Inflammatory macrophage (primary cell): ENCODE measurements at places on chromosomes 16 and 17.

DNA sequence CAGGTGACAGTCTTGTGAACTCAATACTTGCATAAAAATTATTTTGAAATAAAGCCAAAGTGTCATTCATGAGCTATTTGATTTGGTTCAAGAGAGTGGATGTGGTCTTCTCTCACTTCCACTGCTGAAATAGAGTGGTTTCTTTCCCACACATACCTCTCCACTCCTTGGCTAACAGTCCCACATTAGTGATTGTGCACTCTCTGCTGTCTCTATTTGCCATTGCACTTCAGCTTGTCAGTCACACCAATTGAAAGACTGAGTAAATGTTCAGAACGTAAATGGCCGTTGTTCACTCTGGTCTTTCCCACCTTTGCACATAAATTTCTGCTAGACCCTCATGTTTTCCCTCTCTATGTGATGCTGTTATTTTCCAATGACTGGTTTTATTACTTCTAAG is 197.5 kb downstream of the FTO start:
- DNase-seq: no peak

DNA sequence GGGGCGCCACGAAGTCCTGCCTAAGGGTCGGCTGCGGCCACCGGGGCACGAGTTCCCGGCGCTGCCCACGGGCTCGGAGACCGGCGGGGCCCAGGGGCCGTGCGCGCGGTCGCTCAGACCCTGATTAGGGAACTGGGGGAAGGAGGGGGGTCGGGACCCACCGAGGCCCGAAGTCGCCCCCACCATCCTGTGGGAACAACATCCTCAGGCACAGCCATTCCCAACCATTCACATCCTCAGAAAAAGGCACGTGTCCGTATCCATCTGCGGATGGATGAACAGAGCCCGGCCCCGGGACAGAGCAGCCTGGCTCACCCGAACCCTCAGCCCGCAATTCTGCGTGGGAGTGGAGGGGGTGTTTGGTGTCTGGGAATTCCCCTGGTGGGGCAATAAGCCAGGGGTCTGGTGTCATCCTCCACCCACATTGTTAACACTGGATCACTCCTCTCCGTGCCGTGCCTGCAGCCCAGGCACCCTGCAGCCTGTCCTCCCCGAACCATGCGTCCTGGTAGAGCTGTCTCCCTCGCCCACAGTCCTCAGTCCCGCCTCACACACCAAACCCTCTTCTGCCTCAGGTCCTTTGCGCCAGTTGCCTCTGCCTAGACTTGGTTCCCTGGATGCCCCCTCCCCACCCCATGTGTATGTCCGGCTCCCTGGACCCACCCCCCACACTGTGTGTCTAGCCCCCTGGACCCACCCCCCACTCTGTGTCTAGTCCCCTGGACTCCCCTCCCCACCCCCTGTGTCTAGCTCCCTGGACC is 789 bp upstream of the CCDC57 start:
- DNase-seq: peak; percentile 97

DNA sequence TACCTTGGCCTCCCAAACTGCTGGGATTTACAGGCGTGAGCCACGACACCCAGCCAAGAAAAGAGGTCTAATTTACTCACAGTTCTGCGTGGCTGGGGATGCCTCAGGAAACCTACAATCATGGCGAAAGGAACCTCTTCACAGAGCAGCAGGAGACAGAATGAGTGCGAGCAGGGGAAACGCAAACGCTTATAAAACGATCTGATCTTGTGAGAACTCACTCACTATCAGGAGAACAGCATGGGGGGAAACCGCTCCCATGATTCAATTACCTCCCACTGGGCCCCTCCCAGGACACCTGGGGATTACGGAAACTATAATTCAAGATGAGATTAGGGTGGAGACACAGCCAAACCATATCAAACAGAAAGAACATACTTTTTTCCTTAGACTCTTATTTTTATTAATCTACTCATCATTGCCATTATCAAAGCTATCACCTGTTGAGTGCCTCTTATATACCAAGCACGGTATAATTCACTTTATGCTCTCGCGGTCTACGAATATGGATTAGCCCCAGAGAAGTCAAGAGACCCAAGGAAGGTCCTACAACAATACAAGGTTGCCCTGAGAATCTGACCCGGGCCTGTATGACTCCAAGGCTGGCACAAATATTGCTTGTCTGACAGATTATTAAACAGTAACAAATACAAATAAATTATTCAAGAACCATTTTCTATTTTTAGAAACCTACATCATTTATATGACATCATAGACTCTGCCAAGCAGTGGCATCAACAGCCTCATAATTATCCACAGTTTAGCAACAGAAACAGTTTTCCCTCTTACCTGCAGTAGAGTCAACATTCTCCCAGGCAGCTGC is 2.4 kb downstream of the POLR3K start:
- no peak for DNase-seq

DNA sequence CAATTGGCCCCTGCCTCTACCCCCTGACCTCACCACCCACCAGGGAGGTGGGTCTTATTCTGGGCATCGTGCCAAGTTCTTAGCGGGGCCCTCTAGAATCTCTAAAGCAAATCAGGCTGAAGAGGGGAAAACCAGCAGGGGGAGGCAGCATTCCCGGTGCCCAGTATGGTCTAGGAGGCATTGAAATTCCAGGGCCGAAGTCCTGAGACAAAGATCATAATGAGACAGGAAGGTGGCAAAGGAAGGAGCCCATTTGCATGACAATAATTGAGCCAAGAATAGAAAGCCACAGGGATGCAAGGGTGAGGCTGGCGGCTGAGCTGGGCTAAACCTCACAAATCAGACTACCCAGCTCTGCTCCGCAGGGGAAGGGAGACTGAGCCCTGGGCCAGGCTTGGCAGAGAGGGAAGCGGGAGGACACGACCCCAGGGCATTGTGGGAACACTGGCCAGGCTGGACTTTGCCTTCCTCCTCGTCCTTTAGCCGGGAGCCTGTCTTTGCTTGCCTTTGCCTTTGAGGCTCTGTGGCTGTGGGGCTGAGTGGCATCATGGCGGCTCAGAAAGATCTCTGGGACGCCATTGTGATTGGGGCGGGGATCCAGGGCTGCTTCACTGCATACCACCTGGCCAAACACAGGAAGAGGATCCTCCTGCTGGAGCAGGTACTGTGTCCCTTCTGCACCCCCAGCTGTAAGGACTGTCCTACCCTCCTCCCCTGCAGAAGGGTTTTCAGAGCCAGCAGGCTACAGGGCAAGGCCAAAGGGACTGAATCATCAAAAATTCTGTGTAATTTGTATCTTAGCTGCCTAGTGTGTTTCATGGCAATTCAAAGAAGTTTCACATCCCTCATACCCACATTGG is at the start of gene PIPOX:
PIPOX (plus strand) TSS at position 463 of the 860 bp plus-strand sequence; CDS start at position 548, 85 bp downstream.
- DNase-seq: peak; percentile 89

DNA sequence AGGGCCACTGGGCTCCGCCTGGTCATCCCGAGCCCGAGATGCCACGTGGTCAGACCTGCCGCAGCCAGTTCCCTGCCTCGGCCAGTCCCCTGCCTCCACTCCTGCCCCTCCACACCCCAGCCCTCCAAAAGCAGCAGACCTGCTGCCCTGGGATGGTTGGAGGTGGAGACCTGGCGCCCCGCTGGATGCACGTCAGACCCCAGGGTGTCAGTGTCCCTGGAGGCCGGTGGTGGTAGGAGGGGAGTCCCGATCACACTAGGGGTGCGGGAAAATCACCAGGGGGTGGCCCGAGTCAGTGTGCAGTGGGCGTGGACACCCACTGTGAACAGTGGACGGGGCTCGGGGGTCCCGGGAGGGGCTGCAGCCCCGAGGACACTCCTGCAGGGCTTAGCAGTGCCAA is 26.9 kb downstream of the TPSG1 start:
- DNase-seq: no peak

DNA sequence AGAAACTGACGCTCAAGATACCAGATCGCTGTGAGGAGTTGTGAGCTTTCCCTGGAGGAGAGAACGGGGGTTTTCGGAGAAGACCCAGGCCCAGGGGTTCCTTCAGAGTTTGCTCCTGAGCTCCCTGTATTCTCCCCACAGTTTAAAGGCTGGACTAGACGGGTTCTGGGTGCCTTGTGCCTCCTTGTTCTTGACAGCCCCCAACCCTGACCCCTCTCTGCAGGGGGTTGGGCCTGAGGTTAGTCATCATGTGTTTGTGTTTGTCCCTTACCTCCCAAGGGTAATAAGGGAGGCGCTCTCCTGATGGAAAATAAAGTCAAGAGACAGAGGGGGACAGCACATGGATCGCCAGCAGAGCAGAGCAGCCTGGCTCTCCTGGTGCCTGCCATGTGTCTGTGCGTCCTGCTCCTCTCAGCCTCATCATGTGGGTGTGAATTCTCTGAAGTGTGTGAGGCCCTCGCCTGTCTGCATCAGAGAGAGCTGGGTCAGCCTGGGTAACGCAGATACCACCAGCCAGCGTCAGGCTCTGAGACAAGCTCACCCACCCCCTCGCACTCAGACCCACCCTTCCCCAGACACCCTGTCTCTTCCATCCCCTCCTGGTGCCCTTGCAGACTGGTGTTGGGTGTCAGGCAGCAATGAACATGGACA is 8.7 kb downstream of the HEXIM2 start:
- no peak for DNase-seq

- peak; percentile 32 for DNase-seq
Observed at GRCh38 chr17:82320956-82321927, 3.8 kb upstream of the CD7 start.

DNA sequence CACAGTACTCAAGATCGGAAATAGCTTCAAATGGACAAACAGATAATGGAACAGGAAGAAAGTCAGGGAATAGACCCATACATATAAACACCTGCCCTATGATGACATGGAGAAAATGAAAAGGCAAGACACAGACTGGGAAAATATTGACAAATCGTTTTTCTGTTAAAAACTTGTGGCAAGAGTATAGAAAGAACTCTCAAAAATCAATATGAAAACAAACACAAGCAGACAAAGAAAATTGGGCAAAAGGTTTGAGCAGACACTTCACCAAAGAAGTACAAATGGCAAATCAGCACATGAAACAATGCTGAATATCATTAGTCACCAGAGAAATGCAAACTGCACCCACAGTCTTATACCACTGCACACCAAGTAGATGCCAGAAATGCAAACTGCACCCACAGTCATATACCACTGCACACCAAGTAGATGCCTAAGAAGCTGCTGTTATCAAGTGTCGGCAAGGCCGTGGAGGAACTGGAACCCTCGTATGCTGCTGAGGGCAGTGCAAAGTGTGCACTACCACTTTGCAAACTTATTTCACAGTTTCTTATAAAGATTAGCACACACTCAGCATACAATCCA is 123.5 kb upstream of the CHMP6 start:
- no peak for DNase-seq

DNA sequence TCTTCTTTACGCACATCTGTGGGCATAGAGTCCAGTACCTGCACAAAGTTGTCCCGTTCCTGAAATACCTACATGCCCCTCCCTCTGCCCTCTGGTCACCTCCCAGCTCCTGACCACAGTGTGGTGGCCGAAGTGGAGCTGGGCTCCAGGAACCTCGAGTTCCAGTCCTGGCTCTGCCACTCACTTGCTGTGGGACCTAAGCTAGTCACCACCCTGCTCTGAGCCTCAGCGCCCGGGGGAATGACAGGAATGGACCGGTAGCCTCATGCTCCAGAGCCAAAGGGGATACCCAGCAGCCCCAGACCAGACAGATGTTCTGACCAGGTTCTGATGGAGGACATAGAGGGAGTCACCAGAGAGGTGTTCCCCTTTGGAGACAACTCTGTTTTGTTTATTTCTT is 26.7 kb upstream of the ITGA3 start:
- no peak for DNase-seq

GRCh38 chr17:67390646-67391361 is 13.7 kb downstream of the PITPNC1 start:
- DNase-seq: peak; percentile 66

- DNase-seq: no peak
Observed at GRCh38 chr17:40281663-40282062, 6.0 kb upstream of the CDC6 start.

DNA sequence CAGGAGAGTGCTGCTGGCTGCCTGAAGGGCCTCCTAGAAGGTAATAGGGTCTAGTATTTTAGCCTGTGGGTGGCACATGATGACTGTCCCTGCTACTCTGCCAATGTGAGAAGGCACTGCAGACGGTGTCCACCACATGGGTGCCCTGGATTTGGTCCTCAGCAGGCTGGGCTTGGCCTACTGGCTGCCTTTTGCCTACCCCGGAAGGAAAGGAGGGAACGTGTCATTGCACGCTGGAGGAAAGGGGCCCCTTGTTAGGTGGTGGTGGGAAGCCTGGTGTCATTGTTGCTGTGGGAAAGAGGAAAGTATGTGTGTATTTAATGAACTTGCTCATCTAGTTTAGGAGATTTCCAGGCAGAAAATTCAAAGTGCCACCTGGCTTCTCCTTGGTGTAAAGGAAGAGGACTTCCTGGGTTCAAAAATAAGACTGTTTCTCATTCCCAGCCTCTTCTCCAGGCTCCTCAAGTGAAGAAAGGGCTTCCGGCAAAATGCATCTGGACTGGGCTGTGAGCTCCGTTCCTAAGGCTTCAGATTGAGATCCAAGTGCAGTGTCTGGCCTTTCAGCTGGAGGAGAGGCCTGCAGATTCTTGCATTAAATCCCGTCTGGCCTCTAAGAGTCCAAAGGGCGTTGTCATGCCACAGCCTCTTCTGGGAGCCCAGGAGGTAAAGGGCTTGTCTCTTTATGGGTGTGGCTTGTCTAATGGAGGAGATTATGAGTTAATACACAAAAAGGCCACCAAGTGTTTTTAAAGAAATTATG is 55.1 kb downstream of the RPTOR start:
- no peak for DNase-seq

- no peak for DNase-seq
Observed at GRCh38 chr17:50954641-50955121, 88.5 kb upstream of the TOB1 start.

- no peak for DNase-seq
Observed at GRCh38 chr17:61017317-61018006, 339.8 kb downstream of the BCAS3 start.

- no peak for DNase-seq
Observed at GRCh38 chr17:40980596-40980995, 3.5 kb downstream of the KRT40 start.

DNA sequence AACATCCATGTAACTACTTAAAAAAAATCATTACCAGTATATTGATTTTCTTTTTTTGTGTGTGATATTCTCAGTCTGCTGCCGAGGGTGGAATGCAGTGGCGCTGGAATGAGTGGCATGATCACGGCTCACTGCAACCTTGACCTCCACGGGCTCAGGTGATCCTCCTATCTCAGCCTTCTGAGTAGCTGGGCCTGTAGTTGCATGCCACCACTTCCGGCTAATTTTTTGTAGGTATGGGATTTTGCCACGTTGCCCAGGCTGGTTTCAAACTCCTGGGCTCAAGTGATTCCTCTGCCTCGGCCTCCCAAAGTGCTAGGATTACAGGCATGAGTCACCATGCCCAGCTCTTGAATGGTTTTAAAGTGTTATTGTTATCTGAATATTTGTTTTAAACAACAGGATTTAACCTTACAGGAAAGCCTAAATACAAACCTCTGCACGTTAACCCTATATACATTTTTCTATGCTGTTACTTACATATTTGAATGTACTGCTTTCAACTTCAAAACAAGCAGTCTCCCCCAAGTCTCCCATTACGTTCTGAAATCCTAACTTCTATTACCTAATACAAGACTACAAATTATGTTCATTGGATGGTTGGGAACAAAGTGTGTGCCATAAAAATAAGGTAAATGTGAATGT is 61.7 kb downstream of the KPNA2 start:
- no peak for DNase-seq

- DNase-seq: peak; percentile 55
Observed at GRCh38 chr16:69166221-69166833, 20.6 kb upstream of the SNTB2 start.

GRCh38 chr17:78375401-78376151 is 2.9 kb upstream of the PGS1 start:
- DNase-seq: peak; percentile 93
